ENCODE measurements at places on chromosomes 2 and 18.
A peak's percentile ranks its signal among the peaks of the same experiment; 100 is the strongest.

DNA sequence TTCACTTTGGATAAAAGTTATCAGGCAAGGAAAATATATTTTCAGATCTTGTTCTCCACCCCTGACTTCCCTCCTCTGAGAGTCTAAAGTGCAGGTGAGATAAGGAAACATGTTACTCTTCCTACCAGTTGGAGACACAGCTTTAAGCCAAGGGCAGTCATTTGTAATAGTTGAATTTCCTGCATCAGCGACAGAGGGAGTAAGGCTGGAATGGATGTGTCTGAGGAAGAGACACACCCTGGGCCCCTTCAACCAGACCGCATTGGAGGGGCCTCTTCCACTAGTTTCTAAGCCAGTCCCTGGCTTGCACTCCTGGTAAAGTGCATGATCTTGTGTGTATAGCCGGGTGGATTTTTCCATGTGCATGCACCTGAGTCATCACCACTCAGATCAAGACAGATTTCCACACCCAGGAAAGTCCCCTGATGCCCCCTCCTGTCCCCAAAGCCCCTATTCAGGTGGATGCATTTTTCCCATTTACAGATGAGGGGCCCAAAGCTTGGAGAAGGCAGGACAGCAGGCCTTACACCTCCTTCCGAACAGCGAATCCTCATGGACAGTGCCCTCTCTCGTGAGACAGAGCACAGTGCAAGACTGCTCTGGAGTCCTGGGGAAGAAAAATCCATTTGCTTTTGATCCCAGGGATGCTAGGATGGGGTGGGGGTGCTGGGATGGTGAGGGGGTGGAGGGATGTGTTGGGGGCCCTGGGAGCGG is 66.7 kb upstream of the SH3RF3 start:
- no peak for DNase-seq

GRCh38 chr2:218833023-218833609 is 1.5 kb upstream of the PRKAG3 start:
- DNase-seq: no peak

DNA sequence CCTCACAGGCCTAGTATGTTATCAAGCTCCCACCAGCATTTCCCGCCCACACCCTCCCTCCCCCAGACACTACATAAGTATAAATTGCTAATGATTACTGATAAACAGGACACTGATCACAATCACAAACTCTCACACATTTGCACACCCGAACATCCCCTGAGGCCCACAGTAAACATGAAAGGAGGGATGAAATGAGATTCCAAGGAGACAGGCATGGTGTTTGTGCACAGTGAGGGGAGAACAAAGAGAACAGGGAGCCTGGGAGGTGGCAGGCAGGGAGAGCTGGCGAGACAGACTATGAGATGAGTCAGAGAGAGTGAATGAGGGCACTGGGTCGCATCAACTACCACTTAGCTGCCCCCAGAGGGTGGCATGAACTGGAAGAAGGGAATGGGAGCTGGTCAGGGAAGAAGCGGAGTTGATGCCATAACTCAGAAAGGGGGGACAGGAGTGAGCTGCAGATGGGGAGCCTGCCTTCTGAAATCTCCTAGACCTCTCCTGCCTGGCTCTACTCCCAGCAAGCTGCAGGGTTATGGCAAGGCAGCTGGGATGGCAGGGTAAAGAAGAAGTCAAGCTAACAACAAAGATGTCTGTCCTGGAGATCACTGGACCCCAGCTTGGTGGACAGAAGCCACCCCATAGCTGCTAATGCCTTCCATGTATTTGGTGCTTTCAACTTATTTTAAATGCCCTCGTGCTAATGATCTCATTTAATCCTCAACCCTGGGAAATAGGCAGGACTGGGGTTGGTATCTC is 5.1 kb downstream of the KIF3C start:
- DNase-seq: no peak

DNA sequence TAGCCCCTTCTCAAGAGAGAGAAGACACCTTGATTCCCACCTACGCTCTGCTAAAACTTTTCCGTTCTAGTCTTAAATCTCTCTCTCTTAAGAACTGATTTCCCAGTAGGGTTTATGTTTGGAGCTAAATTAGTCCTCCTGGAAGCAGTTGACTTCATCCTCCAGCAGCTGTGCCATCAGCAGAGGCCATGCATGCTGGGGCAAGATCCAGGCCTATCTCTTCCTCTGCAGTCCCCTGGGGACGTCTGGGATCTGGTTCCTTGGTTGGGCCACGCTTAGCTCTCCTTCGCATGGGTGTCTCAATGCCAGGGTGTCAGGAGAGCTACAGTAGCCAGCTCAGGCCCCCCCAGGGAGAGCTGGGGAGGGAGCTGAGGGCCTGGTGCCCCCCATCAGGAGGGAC is 49.7 kb downstream of the HPCAL1 start:
- no peak for DNase-seq

GRCh38 chr2:11761259-11761658 is 14.8 kb downstream of the LPIN1 start:
- DNase-seq: no peak

GRCh38 chr18:51151568-51152511 is 45.6 kb downstream of the MEX3C start:
- peak; percentile 63 for DNase-seq

DNA sequence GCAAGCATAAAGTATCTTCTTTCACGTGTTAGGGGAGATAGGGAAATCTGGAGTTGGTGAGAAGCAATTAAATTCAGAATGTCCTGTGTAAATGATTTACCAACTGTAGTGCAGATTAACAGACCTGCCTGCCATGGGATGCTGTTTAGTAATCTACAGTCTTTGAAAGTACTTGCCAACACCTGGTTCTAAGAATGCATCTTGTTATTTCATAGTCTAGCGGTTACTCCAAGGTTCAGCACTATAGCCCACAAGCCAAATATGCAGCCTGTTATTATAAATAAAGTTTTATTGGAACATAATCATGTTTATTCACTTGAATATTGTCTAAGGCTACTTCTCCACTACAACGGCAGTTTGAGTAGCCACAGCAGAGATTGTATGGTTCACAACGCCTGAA is 100.8 kb downstream of the OSBPL6 start:
- DNase-seq: no peak

DNA sequence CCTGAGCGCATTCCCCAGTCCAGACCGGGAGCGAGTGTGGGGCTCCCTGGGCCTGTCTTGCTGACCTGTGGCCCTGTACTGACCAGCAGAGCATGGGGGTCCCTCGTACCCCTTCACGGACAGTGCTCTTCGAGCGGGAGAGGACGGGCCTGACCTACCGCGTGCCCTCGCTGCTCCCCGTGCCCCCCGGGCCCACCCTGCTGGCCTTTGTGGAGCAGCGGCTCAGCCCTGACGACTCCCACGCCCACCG is 5.3 kb downstream of the NEU4 start:
- DNase-seq: no peak

GRCh38 chr2:62266433-62267038 is 70.6 kb downstream of the B3GNT2 start:
- DNase-seq: no peak

DNA sequence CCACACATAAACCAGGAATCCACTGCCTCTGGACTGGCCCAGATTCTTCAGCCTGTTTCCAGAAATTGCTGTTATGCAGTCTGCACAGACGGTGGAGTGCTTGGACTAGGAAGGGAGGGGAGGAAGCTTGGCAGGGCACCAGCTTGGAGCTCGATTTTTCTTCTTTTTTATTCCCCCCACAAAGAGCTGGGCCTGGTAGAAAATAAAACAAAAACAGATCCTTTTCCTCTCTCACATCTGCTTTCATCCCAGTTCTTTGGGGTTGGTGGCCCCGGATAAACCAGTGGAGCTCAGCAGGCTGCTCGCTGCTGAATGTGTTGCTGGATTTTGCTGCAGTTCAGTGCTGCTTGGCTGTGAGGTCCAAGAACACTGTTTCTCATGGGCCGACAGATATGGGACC is 16.0 kb downstream of the LRRTM1 start:
- DNase-seq: no peak

DNA sequence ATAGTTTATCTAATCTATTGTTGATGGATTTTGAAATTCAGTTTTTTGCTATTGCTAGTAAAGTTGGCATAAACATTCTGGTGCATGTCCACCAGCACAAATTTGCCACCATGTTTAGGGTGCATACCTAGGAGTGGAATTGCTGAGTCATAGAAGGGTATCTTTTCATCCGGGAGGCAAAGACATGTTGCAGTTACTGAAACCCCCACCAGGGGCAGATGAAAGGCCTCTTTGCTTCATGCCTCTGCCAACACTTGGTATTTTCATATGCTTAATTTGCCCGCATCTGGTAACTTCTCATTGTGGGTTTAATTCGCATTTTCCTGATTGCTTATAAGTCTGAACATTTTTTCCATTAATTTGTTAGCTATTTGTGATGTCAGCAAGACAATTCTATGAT is 8.2 kb downstream of the DCC start:
- no peak for DNase-seq

- DNase-seq: no peak
Measured at GRCh38 chr2:203535784-203536585, 884 bp upstream of the RAPH1 start.

- DNase-seq: no peak
Measured at GRCh38 chr2:24478243-24478642, 12.8 kb upstream of the NCOA1 start.

DNA sequence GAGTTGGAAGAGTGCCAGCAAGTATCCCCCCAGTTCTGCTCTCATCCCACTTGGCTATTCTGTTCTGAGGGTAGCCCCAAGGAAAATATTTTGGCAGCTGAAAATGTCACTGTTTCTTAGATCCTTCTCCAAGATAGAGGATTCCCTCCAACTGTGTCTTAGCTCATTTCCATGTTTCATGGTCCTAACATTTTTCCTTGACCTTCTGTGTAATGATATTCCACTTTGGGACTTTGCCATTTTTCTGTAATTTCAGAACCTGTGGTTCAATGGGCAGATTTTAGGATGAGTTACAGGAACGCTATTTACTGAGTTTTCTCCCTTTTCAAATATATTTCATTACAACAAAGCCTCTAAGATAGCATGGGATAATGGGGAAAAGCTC is 34.7 kb downstream of the NHEJ1 start:
- no peak for DNase-seq

DNA sequence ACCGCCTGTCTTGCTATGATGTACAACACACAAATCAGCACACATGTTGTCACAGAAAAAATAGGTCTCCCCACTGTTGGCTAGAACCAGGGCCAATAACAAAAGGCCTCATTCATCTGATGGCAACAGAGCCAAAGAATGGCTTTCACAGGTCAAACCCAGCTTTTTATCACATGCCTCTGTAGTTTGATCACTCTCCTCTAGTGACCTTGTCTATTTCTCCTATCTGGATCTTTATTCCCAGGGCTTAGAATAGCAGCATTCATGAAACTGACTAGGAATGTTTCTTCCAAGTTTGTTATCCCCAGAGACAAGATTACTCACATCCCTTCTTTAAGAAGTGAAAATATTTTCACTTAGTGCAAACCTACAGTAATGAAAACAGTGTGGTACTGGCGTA is 285.8 kb upstream of the GYPC start:
- no peak for DNase-seq

GRCh38 chr2:94997981-94998930 is 27.3 kb upstream of the MAL start:
- DNase-seq: no peak

DNA sequence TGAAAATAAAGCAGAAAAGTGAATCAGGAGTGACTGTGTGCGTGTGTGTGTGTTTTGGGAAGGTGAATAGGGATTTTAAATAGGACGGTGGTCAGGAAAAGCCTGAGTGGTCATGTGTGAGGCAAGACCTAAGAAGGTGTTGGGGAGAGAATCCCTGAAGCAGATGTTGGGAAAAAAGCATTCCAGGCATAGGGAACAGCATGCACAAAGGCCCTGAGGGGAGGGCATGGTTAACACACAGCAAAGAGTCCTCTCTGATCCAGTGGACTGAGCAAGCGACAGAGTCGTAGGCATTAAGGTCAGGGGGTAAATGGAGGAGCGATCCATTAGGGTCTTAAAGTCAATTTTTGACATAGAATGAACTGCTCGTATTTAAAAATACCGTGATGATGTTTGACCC is 34.0 kb upstream of the OTOS start:
- DNase-seq: no peak

DNA sequence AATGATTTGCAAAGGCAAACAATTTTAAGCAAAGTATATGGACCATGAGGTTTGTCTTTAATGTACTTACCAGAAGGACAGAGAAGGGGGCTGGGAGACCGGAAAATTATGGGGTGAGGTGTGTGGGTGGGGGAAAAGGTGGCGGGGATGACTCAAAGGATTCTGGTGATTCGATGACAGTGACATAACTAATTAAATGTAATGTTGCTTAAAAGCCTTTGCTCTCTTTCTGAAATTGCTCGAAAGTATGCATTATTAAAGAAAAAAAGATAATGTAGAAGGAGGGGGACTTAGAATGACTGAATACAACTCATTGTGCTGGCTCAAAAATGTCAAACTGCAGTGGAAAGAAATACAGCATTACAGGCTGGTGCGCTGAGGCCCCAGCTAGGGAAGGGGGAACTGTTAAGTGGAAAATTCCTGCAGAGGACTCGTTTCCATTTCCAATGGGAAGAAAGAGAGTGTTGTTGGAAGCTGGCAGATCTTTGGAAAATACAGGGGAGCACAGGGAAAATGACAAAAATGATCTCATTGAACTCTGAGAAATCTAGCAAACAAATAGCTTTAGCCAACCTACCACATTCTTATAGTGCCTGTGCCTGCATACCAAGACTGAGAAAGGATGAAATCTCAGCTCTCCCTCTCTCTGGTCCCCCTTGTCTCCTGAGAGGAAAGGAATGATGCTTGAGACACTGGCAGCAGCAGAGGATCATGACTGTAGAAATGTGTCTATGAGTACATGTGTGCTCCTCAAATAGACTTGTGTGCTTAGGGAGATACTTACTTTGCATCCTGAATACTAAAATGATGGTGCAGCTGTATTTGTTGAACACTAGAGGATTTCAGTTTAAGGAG is 632.4 kb downstream of the NYAP2 start:
- no peak for DNase-seq

GRCh38 chr2:168951871-168952270 is 50.8 kb downstream of the G6PC2 start:
- DNase-seq: no peak

GRCh38 chr2:146123714-146124113 is 1603.8 kb upstream of the ZEB2 start:
- no peak for DNase-seq

GRCh38 chr2:96907115-96908041 is 37.5 kb upstream of the SEMA4C start:
- no peak for DNase-seq

GRCh38 chr2:240353086-240353798 is 82.2 kb upstream of the GPC1 start:
- no peak for DNase-seq

DNA sequence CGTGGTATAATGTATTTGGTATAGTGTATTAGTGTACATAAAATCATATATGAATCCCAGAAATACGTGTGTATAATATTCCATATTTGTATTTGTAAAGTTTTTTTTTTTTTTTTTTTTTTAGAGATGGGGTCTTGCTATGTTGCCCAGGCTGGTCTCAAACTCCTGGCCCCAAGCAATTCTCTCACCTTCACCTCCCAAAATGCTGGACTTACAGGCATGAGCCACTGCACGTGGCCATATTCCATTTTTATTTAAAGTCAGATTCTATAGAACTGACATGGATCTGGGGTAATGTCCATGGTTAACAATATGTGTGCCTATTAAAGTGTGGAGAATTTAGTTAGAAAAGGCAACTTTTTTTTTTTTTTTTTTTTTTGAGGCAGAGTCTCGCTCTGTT is 71.5 kb downstream of the ANTXR1 start:
- no peak for DNase-seq

- no peak for DNase-seq
Measured at GRCh38 chr2:25293958-25294562, 47.7 kb downstream of the DNMT3A start.
